ENCODE measurements at places on chromosomes 3 and 15.

DNA sequence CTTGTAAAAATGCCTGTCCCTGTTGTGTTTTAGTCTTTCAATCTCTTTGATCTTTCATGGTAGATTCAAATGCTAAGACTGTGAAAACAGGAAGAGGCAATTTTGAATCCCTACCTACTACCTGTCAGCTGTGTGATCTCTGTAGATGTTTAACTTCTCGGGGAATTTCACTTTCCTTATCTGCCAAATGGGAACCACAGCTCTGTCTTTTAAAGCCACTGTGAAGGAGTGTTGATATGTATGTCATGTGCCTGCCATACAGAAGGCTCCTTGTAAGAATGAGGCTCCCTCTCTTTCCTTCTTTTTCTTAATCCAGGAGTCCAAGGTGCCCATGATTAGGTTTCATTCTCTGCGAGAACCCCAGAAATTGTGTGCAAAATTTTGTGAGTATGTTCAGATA lies 139.6 kb upstream of the ADAMTS9 start:
- DNase-seq, result no peak

GRCh38 chr3:14570089-14570488 lies 29.9 kb upstream of the GRIP2 start:
- no peak for DNase-seq

DNA sequence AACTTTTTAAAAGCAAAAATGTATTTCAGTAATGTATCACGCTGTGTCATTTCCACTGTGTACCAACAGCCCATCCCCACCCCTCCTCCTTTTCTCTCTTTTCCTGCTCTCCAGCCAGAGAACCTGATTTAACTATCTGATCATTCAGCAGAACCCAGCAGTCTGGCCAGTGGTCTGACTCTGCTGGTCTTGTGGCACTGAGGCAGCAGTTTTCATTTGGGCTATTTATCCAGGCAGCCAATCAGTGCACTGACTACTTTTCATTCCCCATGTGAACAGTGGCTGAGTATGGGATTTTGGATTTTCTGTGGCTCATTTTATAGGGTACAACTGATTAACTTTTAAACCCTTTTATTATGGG lies 56.3 kb downstream of the GPR171 start:
- DNase-seq, result no peak

- no peak for DNase-seq
Observed at GRCh38 chr3:33659856-33660434, 58.1 kb downstream of the CLASP2 start.

DNA sequence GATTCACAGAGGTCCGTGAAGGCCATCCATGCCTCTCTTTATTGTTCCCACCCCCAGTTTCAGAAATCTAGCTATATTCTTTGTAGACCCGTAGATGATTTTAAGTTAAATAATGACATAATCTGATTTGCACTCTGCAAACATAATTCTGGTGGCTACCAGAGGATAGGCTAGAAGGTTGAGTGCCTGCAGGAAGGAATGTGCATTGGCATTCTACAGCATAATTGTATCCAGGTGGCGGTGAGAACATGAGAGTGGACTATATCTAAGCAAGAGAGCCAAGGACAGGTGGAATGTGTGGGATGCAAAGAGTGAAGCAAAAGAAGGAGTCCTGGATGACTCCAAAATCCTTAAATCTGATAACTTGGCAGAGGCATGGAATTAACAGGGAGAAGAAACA lies 298.5 kb upstream of the MME start:
- no peak for DNase-seq

- DNase-seq, result no peak
Observed at GRCh38 chr15:38226608-38227266, 25.9 kb upstream of the SPRED1 start.

GRCh38 chr3:45104715-45105711 lies 41.2 kb downstream of the CDCP1 start:
- DNase-seq, result no peak

DNA sequence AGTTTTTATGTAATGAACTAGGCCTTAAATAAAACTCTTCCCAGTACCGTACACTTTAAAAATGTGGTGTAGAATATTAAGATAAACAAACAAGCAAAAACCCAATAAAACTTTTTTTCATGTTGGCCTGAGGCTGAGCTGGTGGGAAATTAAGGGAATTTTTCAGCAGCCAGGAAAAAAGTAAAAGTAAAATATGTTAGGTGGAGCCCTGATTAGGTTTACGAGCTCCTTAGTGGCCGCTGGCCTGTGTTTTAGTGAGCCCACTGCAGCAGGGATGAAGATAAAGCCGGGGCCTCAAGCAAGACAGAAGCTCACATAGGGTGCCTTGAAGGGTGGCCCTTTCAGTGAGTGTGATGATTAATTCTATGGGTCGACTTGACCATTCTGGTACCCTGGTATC lies 16.1 kb upstream of the ARL14 start:
- DNase-seq, result no peak

DNA sequence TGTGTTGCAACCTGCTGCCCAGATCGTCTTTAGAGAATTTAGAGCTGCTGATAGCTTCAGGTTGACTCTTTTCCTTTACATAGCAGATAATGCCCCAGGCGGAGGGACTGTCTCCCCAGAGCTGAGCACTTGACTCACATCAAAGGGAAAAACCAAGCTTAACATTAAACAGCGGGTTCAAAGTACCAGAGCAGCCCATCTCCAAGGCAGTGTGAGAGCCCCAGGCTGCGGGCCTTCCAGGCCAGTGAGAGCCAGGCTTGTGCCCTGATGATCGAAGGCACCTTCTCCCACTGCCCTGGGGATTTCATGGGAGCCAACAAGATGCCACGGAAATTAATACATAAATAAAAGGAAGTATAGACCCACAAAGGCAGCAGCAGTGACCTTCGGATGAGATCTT lies 275.6 kb downstream of the XXYLT1 start:
- no peak for DNase-seq

DNA sequence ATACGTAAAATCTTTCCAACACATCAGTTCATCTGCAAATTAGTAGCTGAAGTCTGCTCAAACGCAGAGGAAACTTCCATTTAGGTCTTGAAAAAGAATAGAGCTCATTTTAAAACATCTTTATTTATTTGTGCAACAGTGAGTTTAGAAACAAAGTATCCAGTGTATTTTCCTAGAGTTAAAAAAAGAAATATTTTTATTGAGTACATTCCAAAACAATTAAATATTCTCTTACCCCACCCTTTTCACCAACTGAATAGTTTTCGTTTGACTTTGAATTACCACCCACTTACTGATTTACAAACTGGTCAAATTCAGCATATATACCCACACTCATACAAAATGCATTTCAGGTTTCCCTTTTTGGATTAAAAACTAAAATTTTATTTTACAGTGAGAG lies 104.7 kb downstream of the ZBTB20 start:
- no peak for DNase-seq
